ENCODE measurements at places on chromosomes 2 and 18.

DNA sequence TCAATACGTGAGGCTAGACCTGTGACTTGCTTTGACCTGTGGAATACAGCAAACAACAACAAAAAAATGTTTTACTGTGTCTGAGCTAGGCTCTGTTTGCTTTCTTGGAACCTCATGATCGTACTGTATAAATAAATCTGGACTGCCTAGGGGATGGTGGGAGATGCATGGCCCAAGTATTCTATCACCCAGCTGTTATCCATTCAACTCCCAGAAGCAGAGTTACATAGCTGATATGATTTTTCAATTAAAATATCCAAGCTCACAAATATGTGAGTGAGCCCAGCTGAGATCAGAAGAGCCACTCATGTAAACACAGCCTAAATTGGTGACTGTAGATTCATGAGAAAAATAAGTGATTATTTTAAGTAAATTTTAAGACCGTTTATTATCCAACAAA, 154.1 kb upstream of the THUMPD2 start:
- no peak for DNase-seq

- no peak for DNase-seq
These were observed 77.3 kb downstream of the KCTD1 start for GRCh38 chr18:26471027-26471426.

- DNase-seq: no peak
These were observed 41.1 kb downstream of the MRPS9 start for GRCh38 chr2:105078906-105079495.

GRCh38 chr2:52264488-52264887, 1232.6 kb upstream of the NRXN1 start:
- DNase-seq: no peak

DNA sequence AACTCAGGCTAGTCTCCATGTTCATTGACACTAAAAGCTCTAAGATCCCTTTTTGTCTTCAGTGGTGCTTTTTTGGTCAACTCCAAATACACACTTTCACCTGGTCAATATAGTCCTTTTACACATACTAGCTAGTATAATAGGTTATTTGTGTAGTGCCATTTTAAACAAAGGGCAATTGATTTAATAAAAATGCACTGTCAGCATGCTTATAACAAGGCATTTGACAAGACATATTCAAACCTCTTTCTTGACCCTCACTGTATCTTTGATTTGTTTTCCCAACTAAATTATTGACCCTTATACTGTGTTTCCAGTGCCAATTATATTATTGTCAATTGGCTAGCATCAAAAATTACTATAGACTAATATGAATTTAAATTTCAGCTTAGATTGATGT, 1117.6 kb upstream of the DDX18 start:
- no peak for DNase-seq

GRCh38 chr2:85534881-85535280, 4.1 kb upstream of the MAT2A start:
- no peak for DNase-seq

DNA sequence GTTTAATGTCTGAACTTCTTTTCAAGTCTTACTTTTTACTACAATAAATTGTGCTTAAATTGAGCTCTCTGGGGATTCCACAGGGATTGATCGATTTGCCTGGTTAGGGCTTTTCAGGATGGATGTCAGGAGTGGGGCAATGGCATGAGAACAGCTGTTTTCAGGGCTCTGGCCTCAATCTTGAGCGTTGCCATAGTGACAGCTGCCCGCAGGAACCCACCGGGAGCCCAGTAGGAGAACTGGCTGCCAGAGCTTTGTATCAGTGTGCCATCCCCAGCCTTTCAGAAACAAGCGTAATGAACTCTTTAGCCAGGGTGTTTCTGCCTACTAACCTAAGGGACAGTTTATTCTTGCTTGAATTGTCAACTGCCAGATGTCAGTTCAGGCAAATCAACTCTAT, 93.5 kb downstream of the GALNT3 start:
- DNase-seq: no peak

DNA sequence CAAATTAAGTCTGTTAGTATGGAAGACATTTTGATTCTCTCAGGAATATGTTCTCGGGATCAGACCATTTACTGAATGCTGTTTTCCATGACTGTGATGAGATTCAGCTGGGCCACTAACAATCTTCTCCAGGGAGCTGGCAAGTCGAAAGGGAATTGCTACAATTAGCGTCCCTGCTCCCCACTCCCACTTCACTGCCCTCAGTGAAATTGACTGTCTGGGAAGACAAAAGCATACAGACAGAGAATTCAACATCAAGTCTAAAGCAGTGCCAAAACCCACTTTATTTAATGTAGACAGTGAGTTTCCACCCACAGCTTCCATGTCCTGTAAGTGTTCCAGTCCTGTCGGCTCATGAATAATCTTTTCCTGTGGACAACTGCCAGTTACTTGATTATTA, 34.0 kb upstream of the COL3A1 start:
- DNase-seq: no peak

- no peak for DNase-seq
These were observed 50.0 kb upstream of the ACMSD start for GRCh38 chr2:134788417-134788816.

DNA sequence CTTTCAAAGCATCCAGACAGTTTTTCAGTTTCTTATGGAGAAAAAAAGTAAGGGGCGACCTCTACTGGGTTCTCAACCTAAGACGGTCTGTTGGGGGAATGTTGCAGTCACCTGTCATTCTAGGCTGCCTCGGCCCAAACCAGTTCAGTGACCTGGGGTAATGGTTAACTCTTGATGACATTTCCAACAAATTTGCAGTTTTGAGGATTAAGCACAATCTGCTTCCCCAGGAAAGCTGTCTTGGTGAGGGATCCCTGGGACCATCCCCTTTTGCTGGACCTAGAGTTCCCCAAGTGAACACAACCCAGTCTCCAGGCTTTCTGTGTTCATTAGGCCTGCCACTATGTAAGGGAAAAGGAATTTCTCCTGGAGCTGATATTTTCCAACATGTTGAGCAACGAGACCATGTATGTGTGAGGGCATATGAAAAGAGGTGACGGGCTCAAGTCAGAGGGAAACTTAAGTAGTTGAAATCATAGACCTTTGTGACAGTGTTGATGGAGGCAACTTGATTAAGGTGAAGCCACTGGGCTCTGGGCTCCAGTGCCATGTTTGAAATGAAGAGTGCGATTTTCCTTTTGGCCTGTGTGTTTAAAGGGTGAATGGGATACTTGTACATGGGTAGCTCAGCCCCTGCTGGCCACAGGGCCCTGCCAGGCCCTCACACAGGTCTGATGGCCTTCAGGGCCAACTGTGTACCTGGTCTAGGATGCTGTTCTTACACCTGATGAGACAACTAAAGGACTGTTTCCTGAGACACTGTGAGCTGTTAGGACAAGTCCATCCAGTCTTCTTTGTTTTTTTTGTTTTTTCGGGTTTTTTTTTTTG, 27.0 kb downstream of the FOSL2 start:
- no peak for DNase-seq

GRCh38 chr2:24840962-24841945, 48.0 kb downstream of the CENPO start:
- no peak for DNase-seq

DNA sequence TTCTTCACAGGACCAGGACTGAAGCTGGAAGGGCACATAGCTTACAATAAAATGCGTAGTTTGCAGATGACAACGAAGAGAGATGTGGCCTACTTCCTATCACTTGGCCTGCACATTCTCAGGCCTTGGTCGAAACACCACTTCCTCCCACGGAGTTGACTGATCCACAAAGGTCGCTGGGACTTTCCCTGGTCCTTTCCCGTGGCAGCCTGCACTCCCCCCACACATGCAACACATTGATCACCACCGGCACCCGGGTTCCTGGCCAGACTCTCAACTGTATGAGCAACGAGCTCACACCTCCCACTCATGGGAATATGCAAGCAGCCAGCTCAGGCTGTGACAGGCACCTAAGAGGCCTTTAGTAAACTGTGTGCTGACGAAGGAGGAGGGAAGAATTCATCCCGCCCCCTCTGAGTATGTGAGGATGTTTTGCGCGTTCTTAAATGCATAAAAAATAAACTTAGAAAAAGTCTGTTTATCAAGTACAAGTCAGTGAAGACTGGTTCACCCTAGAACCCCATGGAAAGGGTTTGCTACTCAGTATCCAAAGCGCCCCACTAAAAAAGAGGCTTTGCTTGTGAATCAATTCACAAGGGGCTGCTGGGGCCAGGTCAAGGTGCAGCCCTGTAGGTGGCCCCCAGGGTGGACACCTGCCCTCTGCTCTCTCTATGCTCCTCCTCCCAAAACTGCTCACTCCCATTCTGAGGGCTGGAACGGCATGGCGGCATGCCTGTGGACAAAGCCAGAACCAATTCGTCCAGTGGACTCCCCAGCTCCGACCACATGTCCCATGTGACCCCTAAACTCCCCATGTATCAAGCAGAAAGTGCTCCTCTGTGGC, 154.3 kb downstream of the EIPR1 start:
- no peak for DNase-seq

DNA sequence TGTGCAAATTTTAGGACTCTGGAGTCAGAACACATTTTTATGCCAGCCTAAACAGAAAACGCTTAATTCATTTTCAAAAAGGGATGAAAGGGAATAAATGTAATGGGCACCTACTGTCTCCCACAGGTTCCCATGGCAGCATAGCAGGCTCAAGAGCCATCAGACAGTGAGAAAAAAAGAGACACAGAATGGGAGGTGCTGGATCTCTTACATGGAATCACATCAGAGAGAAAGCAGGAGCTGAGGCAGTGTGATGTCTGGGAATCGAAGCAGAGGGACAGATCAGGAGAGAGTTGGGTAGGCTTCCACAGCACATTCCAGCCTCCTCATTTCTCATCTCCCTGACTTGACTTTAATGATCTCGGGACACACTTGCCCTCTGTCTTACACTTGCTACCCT, 684.3 kb downstream of the KCNJ3 start:
- DNase-seq: no peak

- DNase-seq: no peak
These were observed 290.8 kb upstream of the MYT1L start for GRCh38 chr2:2621855-2622254.

DNA sequence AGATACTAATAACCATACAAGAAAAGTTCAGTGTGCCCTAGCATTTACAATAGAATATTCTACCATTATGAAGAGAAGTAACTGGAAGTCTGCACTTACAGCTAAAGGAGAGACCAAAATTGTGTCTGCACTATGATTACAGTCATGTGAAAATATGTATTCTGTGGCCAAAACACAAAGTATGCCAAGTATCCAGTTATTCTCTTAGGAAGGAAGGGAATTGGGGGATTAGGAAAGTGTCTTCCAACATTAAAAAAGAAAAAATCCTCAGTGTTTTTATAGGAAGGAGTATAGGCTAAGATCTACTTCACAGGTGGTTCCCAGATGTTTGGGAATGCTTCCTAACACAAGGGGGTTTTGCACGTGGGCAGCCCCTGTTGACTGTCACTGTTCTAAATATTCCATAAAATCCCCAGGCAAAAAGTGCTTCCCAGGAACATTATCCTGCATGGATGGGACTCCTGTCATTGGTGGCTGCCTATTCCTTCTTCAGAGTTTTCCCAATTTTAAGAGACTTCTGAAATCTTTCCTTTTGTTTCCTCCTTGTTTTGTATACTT, 180.2 kb upstream of the KLHL29 start:
- no peak for DNase-seq
